Forelimb muscle (tissue), 1 donor: ENCODE measurements at places on chromosomes 16 and 17. TPM values are rescaled to one million over a fixed set of nuclear protein-coding genes. Genes with fewer than 3 reads are reported as not detected.
A peak's percentile ranks its signal among the peaks of the same experiment; 100 is the strongest.

- peak; percentile 71 for DNase-seq
Measured at GRCh38 chr17:38922538-38923297, 2.7 kb upstream of the LASP1NB start.

DNA sequence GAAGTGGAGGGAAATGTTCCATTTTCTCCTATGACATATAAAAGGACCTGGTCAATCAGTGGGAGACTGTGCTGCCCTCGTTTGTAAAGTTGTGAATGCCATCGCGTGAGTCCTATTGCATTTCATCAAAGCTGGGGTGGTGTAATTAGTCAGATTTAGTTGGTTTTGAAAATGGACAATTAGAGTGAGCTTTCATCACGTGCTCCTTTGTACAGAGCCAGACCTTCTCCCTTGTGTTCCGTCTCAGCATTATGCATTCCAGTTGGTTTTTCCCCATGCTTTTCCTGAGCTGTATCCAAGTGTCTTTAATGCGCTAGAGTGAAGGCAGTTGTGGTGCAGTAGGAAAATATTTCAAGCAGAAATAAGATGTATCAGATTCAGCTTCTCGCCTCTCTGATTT is 10.4 kb downstream of the SEC14L1 start:
- DNase-seq, result no peak

GRCh38 chr16:16797239-16797638 is 418.3 kb downstream of the NPIPA7 start:
- DNase-seq, result no peak

- no peak for DNase-seq
Measured at GRCh38 chr16:14569213-14569612, 60.8 kb downstream of the PARN start.

- DNase-seq, result no peak
Measured at GRCh38 chr16:53784291-53784690, 80.3 kb downstream of the FTO start.

Gene ABCC3
- polyA plus RNA-seq, result 0.39 TPM

DNA sequence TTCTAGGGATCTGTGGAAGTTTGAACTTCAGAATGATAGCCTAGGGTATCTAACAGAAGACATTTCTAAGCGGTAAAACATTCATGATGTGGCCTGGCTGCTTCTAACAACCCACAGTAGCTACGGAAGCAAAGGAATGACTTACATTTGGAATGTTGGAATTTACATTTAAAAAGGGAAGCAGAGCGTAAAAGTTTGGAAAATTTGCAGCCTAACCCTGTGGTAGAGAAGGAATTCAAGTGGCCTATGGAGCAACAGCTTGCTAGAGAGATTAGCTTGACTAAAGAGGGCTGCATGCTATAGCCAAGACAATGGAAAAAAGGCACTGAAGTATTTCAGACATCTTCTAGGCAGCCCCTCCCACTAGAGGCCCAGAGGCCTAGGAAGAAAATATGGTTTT is 50.1 kb downstream of the HNF1B start:
- no peak for DNase-seq

Gene CHAD
- 4.0 TPM for polyA plus RNA-seq

DNA sequence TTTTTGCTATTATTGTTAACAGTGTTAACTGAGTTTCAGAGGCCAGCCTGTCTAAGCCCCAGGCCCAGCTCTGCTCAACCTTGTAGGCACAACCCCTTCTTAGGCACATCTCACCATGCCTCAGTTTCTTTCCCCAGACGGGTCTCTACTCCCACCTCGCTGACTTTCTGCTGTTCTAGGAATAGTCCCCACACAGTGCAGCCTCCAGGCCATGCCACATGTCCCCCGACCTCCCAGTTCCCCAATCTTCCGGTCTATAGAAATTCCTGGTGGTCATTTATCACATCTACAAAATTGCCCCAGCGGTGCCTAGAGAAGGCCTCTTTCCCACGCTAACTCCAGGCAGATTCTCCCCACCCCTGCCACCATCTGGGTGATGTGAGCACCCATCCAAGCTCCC is 34.8 kb downstream of the ADGRG5 start:
- DNase-seq, result no peak

Gene NLRC3
- 1.2 TPM for polyA plus RNA-seq

DNA sequence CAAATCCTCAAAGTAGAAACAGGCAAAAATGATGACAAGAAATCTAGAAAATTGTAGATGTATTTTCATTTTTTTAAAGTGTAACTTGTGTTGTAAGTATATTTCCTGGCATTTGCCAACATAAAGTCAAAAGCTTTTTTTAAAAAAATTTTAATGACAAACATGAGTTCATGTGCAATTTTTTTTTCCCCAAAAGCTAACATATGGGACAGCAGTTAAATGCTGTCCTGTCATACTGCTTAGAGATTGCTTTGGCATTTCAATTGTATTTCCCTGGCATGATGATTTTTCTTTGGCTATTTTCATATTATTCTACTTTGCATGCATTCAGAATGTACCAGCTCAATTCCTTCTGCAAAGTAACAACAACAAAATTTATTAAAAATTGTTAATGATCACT is 24.5 kb upstream of the CPPED1 start:
- no peak for DNase-seq

DNA sequence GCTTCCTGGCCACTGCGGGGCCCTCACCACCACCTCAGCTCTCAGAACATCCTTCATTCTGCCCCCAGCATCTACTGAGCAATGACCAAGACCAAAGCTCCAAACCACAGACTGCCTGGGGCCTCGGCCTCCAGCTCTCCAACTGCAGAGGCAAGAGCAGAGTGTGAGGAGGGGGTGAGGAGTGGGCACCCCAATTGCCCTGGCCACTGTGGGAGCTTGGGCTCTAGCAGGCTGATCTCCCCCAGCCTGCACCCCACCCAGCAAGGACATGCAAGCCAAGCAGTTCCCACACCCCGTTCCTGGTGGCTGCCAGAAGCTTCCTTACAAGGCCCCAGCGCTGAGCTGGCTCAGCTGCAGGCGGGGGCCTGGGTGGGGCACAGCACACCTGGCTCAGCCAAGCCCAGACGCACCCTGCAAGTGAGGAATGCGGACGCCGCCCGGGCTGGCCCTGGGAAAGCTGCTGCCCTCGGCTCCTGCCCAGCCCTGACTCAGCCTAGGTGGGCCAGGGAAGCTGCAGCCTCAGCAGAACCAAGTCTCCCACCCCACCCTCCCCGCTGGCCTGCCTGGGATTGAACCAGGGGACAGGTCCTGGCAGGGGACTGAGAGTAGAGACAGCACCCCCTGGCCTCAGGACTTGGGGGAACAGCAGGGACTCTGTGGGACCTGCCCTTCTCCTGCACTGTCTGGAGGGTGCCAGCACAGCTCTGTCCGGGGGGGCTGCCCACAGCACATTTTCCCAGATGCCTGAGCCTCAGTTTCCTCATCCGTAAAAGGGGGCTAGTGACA is 29.7 kb upstream of the KRT17 start:
- no peak for DNase-seq

DNA sequence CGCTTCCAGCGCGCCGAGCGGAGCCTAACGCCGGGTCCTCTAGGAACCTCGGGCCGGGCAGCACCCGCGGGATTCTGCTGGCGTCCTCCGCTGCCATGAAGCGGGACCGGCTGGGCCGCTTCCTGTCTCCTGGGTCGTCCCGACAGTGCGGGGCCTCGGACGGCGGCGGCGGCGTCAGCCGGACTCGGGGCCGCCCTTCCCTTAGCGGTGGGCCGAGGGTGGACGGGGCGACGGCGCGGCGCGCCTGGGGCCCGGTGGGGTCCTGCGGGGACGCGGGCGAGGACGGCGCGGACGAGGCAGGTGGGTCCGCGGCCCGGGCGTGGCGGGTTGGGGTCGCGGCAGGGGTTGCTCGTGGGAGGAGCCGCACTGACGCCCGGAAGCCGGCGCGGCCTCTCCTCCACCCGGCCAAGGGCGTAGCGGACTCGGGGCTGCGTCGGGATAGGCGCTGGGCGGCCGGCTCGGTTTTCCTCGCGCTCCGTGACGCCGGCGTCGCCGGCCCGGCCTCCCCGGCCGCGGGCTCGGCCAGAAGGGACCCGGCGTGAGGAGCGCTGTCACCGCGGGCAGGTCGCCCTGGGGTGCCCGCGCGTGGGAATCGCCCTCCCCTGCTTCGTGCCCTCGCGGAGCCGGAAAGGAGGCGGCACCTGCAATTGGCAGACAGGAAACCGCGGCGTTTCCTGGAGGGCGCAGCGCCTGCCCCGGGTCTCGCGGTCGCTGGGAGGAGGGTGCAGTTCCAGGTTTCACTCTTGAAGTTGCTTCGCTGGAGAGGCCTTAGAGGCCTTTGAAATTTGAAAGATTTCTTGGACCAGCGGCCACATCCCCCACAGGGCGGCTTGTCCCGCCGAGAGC is 432 bp downstream of the ZNF276 start:
- DNase-seq, result no peak

Gene ACADVL
- polyA plus RNA-seq, result 243 TPM

- DNase-seq, result peak; percentile 71
Measured at GRCh38 chr17:78879635-78880186, 23.3 kb downstream of the CEP295NL start.

GRCh38 chr16:74623839-74624235 is 16.9 kb upstream of the GLG1 start:
- no peak for DNase-seq

Gene NLRP1
- 69.1 TPM for polyA plus RNA-seq

DNA sequence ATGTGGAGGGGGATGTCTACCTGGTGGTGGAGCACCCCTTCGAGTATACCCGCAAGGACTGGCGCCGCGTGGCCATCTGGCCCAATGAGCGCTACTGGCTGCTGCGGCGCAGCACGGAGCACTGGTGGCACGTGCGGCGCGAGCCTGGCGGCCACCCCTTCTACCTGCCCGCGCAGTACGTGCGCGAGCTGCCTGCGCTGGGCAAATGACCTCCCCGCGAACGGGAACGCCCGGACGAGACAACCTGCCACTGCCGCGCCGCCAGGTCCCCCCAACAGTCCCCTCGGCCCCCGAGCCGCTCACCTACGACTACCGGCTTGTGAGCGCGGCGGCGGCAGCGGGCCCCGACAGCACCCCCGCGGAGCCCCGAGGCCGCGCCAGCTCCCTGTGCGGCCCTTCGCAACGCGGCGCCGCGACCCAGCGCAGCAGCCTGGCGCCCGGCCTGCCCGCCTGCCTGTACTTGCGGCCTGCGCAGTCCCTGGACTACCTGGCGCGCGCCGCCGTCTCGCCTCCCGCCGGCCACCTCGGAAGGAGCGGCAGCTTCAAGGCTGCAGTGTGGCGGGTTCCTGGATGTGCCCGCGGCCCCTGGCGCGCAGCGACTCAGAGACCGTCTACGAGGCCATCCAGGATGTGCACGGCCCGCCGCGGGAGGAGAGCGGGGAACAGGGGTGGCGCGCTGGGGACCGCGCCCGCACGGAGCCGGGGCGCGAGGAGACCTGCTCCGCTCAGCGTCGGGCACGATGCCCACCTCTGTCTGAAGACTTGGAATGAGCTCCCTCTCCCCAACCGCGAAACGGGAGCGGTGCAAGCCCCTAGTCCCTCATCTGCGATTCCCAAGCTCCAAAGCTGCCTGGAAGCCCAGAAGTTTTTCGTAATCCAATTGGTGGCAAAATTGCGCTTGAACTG is 48.7 kb upstream of the AMZ2 start:
- DNase-seq, result no peak

DNA sequence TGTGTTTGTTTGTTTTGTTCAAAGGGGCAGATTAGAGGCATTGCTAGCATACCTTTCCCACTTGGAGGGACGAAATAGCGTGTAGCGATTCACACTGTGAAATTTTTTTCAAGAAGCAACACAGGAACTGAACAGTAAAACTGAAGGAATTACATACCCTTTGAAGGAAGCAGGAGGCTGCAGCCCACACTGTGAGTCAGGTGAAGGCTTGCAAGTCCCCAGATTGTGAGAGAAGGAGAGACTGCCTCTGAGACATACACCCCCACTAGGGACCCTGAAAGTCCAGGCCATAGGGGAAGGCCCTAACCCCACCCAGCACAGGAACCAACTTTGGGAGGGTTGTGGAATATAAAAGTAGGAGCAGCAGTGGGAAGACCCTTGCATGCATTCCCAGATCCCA is 69.6 kb upstream of the HS3ST3A1 start:
- no peak for DNase-seq

Gene ZSCAN10
- 0.08 TPM for polyA plus RNA-seq

GRCh38 chr17:70159980-70160379 is 9.4 kb upstream of the KCNJ2 start:
- DNase-seq, result no peak

- no peak for DNase-seq
Measured at GRCh38 chr17:42585353-42585752, 7.8 kb upstream of the PSMC3IP start.

Gene HS3ST3B1
- polyA plus RNA-seq, result 0.83 TPM

DNA sequence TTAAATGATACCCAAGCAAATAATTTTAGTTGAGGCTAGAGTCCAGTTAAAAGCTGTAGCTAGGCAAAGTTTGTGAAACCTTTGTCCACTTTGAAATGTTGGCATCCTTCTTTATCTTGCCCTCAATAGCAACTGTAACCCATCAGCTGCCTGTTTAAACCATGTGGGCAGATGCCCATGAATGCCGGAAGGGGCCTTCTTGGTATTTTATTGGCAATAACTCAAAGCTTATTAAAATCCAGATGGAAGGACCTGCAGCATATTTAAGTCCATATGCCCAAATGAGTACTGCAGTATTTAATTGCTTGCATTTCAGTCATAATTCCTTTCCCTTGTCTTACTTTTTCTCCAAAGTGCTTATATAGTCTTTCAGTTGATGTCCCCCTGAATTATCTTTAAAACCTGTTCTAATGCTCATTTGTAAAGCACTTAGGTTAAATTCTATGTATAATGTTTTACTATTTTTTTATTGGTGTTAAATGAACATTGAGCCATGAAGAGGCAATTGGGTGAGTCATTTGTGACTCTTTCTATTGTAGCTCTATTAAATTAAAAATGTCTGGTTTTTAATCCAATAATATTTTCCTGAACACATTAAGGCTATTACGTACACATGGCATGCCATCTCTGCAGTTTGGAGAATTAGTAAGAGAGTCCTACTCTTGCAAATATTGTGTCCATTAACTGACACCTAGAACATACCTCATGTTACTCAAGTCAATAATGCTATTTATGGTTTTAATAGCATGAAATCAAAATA is 225.3 kb downstream of the KCNJ2 start:
- DNase-seq, result no peak

GRCh38 chr17:78904371-78904770 is 1.4 kb upstream of the CEP295NL start:
- DNase-seq, result no peak

- no peak for DNase-seq
Measured at GRCh38 chr16:1057252-1057932, 15.2 kb upstream of the SSTR5 start.
